ENCODE measurements at places on chromosomes 7 and 10.

DNA sequence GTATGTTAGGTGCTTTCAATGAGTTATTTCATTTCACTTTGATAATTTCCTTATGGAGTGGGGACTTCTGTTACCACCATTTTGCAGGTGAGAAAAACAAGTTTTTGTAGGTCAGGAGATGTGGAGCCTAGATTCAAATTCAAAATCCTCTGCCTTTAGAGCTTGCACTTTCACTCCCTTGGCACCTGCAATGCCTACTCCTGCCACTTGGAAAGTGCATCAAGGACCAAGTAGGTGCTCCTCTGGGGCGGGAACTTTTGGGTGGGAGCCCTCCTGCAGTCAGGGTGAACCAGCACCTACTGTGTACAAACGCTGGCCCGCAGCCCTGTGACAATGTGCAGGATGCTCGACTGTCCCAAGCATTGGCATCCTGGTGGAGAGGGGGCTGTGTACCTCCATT, 199.0 kb downstream of the EMX2 start:
- DNase-seq = no peak

- no peak for DNase-seq
Measured at GRCh38 chr10:66951896-66952295, 26.1 kb downstream of the LRRTM3 start.

GRCh38 chr10:103040418-103040817, 122.3 kb downstream of the CNNM2 start:
- no peak for DNase-seq

DNA sequence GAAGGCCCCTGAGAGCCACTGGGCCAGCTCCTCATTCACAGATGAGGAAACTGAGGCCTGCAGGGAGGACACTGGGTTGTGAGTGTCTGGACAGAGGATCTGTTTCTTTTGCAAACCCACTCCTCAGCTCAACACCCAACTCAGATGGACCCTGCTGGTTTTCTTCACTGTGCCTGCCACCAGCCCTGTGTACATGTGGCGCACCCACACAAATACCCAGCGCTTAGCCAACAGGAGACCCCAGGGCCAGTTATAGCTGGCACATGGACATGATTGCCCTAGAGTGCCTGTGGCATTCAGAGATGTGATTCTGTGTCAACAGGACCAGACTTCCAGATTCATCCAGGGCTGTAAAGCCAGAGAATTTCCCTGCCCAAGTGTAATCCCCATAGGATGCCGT, 12.4 kb downstream of the PODXL start:
- no peak for DNase-seq

DNA sequence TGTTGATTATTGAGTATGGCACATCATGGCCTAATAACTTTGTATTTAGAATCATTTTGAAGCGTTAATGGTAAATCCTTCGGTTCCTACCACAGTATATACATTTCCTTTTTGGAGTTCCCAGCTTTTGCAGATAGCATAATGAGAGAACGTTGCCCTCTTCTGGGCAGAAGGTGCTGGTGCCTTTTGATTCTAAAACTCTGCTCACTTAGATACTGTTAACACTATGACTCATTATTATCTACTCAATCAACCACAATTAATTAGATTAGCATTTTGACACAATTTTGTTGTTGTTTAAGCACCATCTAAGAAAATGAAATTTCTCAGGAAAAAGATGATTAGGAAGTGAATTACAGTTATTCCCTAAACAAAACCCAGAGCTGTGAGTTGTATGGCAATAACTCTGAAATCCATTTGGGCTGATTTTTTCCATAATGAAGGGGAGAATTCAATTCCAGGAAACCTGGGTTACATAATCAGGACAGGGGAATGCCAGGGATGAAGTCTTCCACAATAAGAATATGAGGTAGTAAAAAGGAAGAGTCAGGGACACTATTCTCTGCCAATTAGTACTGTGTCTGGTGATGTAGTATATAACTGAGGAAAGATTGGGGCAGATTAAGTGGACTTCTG, 11.5 kb upstream of the DLD start:
- DNase-seq = no peak

- DNase-seq = no peak
Measured at GRCh38 chr10:1267568-1267967, 211.4 kb downstream of the WDR37 start.

GRCh38 chr7:41708581-41709358, 5.9 kb upstream of the INHBA start:
- DNase-seq = no peak

- DNase-seq = no peak
Measured at GRCh38 chr10:92024700-92025099, 101.1 kb downstream of the BTAF1 start.

DNA sequence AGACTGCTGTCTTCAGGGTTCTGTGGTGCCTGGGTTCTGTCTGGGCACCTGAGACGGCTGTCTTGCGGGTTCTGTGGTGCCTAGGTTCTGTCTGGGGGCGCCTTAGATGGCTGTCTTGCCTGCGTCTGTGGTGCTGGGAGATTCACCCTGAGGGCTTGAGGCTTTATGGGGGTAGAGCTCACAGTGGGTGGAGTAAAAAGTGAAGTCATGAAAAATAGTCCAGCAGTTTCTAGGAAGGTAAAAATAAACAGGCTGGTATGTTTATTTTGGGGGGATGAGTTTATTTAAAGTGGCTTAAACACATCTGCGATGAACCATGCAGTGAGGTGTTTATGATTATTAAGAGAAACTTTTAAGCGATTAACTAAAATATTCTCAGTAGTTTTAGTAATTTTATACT, 64.2 kb downstream of the NKX6-2 start:
- DNase-seq = no peak

DNA sequence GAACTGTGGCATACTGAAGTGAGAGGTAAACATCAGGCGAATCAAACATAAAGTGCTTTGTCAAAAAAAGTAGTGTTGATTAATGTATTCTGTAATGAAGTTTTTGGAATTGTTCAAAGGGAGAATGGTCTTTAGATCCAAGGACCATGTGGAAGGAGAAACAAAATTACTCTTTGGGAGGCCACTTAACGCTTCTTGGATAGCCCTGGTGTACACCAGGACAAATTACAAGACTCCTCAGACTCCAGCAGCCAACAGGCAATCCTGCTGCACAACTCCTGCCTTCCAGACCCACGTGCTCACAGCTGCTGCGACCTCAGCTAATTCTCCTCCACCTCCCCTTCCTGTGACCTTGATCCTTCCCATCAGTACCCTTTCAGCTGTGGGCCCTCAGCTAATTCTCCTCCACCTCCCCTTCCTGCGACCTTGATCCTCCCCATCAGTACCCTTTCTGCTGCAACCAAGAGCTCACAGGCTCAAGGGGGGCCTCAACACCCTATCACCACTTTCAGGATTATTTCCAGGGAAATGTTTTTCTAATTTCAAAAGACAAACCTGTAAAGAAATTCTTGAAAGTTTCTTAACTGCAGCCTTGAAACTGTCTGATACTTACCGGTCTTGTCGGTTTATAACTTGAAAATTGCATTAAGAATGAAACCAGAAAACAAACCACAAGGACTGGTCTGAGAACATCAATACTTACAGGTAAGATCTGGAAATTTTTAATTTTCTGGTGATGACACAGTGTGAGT, 29.7 kb upstream of the DDC start:
- DNase-seq = no peak

- no peak for DNase-seq
Measured at GRCh38 chr10:75424571-75424970, 6.9 kb upstream of the LRMDA start.

GRCh38 chr7:115083935-115084334, 162.0 kb downstream of the MDFIC start:
- no peak for DNase-seq

DNA sequence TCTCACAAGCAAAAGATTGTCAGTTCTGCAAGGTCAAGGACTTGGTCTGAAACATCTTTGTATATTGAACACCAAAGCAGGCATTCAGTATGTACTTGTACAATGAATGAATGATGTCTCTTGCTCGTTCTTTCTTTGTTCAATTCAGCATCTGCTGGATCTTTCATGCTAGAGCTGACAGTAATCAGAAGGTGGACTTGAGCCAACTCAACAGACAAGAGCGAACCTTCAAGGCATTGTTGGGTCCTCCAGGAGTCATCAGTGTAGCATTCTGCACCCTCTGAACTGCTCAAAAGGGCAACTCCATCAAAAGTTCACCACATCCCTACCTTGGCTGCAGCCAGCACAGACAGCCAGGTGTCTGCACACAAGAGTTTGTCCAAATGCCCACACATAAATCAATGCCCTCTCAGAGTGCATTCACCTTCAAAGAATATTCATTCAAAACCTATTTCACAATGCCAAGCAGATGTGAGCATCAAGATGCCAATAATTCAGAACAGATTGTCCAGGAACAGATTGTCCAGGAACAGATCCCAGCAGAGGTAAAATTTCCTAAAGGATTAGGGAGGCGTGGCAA, 386.7 kb downstream of the CALN1 start:
- DNase-seq = no peak

DNA sequence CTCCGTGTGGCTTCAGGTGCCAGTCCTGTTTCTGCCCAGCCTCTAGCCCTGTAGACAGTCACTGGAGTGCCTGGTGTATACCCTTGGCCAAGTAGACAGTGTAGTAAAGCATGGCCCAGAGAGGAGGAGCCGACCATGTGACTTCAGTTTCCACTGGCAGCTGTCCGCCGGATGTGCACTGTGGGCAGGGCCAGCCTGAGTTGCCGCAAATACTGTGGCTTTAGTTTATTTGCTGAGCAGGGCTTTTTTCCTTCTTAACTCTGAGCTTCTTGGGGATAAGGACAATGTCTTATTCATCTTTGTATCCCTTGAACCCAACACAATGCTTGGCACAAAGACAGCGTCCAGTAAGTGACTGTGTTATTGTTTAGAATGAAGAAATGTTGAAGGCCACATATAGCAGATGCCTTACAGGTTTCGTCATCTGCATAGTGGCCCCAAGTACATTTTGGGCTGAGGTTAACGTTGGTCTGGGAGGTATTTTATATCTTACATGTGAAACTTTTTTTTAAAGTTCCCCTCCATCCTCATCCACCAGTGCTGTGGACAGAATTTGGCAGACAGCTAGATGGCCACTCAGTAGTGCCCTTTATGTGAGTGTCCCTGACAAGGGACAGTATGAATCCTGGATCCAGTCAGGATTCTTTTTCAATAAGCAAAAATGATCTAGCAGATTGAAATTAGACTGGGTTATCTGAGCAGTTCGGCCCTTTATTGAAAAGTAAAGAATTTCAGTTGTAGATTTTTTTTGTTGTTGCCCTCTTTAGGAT, 40.6 kb downstream of the CYP17A1 start:
- DNase-seq = peak; percentile 29

DNA sequence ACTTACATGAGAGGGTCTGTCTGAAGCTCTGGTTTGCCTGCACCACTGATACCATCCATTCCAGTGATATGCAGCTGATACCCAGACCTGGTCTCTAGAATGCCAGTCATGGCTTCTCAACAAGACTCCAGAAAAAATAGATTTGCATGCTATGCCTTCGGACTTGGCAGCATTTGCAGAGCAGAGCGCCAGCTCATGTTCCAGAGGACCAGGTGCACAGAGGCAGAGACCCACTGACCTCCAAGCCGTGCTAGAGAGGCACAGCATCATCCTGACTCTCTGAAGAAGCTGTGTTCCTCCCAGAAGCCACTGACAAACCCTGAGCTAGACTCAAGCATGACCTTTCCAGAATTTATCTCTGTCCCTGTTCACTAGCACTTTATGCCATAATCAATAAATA, 6.9 kb upstream of the PRKAG2 start:
- no peak for DNase-seq

DNA sequence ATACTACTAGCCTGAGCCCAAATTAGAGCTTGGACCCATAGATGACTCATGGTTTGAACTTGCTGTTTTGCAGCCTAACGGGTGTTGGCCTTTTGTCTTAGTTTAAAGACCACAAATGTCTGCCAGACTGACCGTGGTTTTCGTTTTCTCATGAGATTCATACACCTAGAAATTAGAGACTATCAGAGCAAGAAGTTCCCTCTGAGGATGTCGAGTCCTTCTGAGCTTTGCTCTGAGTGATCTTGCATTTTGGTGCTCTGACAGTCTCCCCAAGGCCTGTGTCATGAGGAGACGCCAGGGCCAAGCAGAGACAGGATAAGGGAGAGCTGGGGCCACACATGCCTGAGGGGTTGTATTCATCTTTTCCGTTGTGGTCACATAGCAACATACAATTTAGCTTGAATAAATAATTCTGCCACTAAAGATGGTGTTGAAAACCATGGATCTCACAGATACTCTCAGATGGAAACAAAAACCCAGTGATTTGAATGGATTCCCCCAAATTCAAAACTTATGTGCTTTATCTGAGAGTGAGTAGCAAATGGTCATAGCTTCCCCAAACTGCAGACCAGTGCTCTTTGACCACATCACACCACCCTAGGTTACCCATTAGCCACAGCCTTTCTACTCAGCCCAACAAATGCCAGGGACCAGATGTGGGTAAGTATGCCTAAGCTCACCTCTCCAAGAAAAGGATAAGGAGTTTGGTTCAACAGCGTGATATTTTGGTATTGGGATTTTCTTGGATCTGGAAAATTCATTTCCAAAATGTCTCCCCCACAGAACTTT, 762.0 kb upstream of the IGFBP3 start:
- no peak for DNase-seq

- DNase-seq = no peak
Measured at GRCh38 chr7:7943951-7944350, 24.6 kb upstream of the GLCCI1 start.

- no peak for DNase-seq
Measured at GRCh38 chr7:99729486-99730237, 5.3 kb downstream of the CYP3A7 start.

GRCh38 chr7:25262586-25262985, 34.3 kb upstream of the NPVF start:
- no peak for DNase-seq

GRCh38 chr7:128434413-128435326, 21.0 kb upstream of the HILPDA start:
- DNase-seq = no peak

- DNase-seq = no peak
Measured at GRCh38 chr7:1255817-1256340, 23.2 kb downstream of the UNCX start.

GRCh38 chr7:126185959-126186580, 1066.7 kb downstream of the GRM8 start:
- DNase-seq = no peak

- DNase-seq = no peak
Measured at GRCh38 chr7:68152205-68152604, 1155.6 kb downstream of the TYW1 start.
